ENCODE measurements at places on chromosomes 1 and 21.

DNA sequence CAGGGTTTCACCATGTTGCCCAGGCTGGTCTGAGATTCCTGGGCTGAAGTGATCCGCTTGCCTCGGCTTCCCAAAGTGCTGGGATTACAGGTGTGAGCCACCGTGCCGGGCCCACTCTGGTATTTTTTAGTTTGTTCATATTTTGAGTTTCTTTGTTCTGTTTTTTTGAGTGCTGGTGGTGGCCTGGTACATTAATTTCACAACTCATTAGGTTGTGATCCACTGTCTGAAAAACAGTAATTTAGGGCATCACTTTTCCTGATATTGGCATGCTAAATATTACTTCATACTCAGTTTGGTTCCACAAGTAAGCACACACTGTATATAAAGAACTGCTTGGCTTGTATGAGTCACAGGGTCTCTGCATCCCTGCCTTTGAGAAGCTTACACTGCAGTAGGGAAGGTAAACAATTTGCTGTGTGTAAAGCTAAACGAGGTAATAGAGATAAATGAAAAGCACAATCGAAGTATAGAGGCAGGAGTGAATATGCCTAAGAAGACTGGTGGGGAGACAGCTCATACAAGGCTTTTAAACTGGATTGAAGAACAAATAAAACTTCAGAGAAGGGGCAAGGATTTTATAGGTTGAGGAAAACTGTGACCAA, 7.7 kb downstream of the SNX27 start:
- DNase-seq, result no peak

- no peak for DNase-seq
These were observed 108.8 kb upstream of the IRF2BP2 start for GRCh38 chr1:234718496-234719453.

DNA sequence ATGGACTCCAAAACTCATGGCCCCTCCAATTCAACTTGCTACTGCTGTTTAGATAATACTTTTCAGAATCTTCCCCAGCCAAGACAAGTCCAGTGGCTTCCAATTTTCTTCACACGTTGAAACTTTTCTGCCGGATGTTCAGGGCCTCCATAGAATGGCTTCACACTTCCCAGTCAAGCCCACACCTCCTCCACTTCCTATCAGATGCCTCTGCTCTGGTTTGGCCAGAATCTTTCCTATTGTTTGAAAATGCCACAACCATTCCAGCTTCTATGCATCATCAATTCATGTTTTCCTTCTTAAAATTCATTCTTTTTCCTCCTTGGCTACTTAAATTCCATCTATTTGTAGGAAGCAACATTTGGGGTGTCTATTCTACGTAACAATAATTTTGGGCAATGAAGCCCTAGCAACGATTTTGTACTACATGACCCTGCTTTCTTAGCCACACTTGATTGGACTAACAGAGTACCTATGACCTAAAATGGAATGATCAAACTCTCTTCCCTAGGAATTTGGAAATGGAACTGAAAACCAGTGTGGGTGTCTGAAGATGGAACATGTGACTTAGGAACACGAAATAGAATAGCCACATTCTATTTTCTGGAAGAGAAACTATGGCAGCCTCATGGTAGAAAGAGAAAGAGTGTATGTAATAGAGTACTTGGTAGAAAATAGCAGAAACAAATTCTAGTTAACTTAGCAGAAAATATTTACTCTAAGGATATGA, 74.1 kb upstream of the CNIH3 start:
- DNase-seq, result no peak

GRCh38 chr1:170218257-170218650, 72.5 kb downstream of the NTMT2 start:
- DNase-seq, result no peak

DNA sequence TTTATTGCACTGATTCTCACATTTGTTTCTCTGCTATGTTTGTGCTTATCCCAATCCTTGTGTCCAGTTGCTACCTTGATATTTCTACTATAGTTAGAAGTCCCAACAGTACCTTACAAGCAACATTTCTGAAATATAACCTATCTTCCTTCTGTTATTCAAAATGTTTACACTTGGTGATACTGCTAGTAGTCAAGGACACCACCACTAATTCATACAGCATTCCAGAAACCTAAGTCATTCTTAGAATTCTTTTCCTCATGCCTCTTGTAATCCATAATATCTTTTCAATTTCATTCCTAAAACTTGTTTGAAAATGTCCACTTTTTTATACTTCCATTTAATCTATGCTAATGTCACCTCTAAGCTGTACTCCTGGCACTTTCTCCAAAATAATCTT, 2132.1 kb downstream of the NCAM2 start:
- no peak for DNase-seq

DNA sequence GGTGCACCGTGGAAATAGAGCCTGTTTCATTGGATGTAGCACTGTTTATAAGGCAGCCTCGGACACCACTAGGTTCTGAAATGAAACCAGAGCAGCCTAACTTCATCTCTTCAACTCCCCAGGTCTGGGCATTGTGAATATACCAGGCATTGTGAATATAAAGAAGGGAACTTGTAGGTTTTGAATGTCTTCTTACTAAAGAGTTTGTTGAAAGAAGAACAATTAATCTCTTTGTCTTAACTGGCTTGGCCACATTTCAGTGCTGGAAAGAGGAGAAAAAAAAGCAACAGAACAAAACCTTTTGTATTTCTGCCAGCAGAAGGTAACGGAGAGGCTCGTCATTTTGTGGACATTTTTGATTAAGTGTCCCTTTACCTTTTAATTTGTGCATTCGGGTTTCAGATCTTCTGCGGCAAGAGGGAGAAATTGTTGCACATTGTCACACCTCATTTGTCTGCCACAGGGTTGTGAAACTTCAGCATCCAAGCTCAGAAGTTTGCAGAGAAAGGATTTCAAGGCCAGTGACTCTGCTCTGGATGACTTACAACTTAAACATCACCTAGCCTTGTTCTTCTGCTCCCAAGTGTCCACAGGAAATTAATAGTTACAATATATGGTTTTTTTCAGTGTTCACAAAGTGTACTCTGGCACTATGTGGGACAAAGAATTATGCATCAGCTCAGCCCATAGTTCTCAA, 158.3 kb downstream of the KAZN start:
- DNase-seq, result no peak

GRCh38 chr1:156150333-156151011, 2.9 kb upstream of the SEMA4A start:
- no peak for DNase-seq

GRCh38 chr1:207034998-207035397, 2.4 kb upstream of the C1orf116 start:
- DNase-seq, result no peak

- DNase-seq, result no peak
These were observed 6.5 kb downstream of the LDLRAD1 start for GRCh38 chr1:54011316-54012007.

- no peak for DNase-seq
These were observed 76.1 kb downstream of the SIPA1L2 start for GRCh38 chr1:232553809-232554208.

GRCh38 chr1:210814382-210815123, 319.4 kb downstream of the KCNH1 start:
- DNase-seq, result no peak

GRCh38 chr1:81731989-81732388, 68.7 kb upstream of the ADGRL2 start:
- no peak for DNase-seq

DNA sequence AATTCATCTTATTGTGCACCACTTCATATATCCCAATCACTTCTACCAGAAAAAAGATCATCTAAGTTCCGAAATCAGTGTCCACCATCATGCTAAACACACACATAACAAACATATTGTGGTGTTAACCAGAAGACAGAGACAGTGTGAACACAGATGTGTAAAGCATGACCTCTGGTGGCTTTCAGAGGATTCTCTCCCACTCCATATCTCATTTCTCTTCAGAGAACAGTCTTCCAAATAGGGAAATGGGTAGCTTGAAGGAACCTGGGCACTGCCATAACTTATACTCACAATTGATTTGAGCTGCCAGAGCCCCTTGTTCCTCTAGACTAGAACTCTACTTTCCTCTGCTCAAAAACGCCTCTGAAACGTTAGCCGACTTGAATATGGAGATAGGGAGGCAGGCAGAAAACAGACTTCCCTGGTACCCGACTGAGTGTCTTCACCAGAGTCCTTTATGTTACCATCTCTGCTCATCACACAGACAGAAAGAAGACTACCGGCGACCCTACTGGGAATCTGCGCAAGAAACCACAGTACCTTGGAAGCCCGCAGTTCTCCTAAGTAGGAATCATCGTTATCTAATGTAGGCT, 1.8 kb upstream of the ELAPOR1 start:
- no peak for DNase-seq

GRCh38 chr1:62356257-62356835, 37.1 kb upstream of the KANK4 start:
- no peak for DNase-seq

GRCh38 chr21:38538353-38538752, 40.1 kb upstream of the ERG start:
- no peak for DNase-seq

DNA sequence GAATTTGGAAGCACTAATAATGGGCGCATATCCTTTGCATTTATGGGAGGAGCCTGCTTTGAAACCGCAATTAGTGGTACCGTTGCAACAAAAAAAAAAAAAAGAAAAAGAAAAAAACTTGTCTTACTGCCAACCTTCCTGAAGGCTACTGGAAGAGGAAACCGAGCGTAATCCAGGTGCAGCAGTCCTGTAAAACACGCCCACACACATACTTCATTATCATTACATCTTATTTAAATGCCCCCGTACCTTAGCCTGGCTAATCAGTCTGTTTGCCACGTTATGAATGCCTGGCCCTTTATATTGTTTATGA, 686 bp upstream of the ZNF281 start:
- DNase-seq, result no peak

DNA sequence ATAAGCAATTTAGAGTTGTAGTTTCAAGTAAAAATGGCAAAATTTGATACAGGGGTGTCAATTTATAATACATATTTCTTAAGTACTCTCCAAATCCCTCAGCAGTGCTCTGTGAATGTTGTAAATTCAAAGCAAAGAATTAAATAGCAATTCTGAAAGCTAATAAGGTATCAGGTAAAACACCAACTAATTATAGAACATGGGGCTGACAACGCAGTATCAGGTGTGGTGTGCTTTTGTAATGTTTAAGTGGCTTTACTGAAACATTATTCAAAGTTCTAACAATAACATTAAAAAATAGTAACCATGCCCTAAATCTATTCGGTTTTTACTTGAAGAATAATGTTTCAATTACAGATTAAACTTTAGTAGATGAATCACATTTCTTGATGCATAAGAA, 1271.2 kb upstream of the ADGRL2 start:
- DNase-seq, result no peak

DNA sequence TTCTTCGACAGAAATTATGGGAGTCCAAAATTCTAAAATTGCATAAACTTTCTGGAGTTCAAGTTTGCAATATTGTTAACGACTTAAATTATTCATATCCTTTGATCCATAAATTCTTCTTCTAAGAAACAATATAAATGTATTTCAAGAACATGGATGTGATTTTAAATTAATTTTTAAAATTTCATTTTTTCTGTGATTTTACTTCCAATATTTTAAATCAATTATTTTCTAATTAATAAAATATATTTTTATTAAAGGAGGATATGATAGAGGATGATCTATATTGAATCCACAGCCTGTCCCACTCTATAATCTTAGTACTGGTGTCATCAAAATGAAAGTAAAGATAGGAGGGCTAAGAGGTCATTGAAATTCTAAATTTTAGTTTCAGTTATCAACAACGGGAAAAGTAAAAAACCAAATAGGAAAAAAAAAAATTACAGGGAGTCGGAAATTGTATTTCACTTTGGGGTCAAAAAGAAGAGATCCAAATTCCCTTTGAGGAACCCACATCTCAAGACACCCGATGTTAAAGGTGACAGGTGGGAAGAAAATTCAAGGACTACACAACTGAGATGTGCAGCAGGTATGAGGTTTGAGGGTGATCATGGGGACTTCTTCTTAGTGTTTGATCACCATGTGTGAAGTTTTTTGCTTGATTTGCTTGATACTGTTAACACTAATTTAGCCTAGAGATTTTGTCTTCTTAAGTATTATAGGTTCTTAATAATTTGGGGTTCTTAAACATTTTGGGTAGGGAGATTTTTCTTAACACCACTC, 154.8 kb upstream of the RGS18 start:
- DNase-seq, result no peak

- DNase-seq, result no peak
These were observed 51.7 kb downstream of the PAX7 start for GRCh38 chr1:18682375-18682774.

- no peak for DNase-seq
These were observed 157.7 kb downstream of the TOMM20 start for GRCh38 chr1:234970731-234971476.

- no peak for DNase-seq
These were observed 20.8 kb upstream of the CCDC17 start for GRCh38 chr1:45644661-45645060.

DNA sequence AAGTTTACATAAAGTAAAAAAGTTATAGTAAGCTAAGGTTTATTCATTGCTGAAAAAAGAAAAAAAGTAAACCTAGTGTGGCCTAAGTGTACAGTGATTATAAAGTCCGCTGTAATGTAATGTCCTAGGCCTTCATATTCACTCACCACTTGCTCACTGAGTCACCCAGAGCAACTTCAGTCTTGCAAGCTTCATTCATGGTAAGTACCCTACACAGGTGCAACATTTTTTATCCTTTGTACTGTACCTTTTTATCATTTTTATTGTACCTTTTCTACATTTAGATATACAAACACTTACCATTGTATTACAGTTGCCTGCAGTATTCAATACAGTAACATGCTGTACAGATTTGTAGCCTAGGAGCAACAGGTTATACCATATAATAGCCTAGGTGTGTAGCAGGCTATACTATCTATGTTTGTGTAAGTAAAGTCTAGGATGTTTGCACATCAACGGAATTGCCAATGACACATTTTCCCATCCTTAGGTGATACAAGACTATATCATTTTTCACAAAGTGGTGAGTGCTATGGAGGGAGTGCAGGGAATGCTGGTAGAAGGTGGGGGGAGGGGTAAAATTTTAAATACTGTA, 58.0 kb upstream of the DMRTA2 start:
- no peak for DNase-seq

Data from stimulated activated CD4-positive, alpha-beta T cell treated with anti-CD3 and anti-CD28 coated beads, Interleukin-2, amount 100 ng/mL, for 24 hours (primary cell).